ENCODE measurements at places on chromosomes 16 and 17.

- no peak for DNase-seq
Observed at GRCh38 chr17:55545806-55546205, 34.6 kb upstream of the SMIM36 start.

DNA sequence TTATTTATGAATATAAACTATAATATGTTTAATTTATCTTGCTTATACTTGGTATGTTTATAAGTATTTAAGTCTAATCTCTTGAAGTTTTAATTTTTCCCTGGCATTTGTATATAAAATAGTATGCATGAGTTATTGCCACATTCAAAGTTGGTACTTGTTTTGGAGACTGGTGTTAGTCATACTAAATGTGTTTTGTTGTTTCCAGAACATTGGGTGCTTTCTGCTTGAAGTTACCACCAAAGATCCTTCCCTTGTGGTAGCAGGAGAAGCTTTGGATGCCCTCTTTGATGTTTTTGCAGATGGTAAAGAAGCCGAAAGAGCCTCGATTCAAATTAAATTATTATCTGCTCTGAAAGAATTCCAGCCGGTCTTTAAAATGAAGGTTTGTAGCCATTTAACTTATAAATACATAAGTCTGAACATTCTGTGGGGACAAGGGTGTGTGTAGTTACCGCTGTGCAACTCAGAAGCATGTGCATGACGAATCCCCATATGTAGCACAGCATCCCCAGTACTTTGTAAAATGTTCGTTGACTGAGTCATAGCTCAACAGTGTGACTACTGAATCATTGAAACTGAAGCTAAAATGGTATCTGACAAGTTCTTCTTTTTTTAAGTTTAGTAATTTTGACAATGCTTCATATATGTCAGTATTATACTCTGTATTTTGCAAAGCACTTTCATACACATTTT is 36.4 kb downstream of the HEATR3 start:
- no peak for DNase-seq

DNA sequence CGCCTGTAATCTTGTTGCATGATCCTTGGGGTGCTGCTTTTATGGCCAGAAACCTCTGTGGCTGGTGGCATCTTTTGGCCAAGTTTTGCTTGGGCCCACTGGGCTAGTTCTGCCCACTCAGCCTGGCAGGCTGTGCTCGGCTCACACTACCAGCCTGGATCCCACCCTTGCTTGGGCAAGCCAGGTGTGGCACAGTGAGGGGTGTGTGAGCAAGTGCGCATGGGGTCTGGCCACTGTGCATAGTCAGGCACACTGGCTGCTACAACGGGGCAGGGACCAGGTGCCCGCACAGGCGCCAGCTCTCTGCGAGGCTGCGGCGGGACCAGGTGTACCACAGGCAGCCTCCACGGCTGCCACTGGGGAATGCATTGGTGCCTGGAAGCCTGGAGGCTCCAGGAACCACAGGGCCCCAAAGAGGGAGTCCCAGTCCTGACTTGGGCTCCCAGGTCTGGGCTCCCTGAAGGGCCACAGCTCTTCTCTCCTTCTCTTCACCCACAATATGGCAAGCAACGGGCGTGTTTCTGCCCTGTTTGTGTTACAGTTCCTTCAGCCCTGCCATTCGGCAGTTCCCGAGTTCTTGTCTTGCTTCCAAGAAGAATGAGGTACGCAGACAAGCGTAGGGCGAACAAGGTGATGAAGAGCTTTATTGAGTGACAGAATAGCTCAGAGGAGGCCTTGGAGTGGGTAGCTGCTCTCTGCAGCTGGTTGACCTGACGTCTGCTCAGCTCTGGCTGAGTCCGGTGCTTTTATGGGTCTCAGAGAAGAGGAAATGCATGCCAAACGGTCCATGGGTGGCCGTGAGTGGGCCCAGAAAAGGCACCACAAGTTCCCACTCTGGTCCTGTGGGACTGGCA is 26.7 kb upstream of the PRM1 start:
- DNase-seq = peak; percentile 74

- DNase-seq = no peak
Observed at GRCh38 chr17:68318103-68318991, 27.1 kb downstream of the ARSG start.

DNA sequence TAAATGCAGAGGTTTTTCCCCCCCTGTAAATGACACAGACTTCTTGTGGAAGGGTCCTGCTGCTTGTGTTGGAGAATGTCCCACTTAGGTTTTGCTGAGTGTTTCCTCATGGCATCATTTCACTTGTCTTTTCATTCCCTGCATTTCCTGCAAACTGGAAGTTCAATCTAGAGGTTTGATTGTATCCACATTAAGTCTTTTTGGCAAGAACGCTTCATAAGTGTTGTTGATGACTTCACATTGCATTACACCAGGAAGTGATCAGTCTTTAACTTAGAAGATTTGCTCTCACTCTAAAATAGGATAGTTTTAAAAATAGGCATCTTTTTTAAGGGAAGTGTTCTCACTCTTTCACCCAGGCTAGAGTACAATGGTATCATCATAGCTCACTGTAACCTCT is 67.2 kb downstream of the RPTOR start:
- no peak for DNase-seq

DNA sequence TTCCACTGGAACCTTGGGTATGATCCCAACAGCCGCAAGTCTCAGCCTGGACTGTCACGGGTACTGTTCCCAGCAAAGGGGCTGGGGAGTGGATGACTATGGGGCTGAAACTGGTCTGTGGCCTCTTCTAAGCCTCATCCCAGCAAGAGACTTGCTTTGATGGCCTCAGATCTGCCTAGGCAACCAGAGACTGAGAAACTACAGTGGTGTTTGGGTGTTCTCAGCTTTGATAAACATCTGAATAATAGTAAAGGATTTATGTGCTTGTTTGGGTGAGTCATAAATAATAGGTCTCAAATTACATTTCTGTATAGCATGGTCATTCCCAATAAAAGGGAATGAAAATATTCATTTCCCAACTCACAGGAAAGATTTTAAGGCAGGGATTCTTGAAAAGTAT is 30.2 kb upstream of the ULK2 start:
- DNase-seq = no peak

DNA sequence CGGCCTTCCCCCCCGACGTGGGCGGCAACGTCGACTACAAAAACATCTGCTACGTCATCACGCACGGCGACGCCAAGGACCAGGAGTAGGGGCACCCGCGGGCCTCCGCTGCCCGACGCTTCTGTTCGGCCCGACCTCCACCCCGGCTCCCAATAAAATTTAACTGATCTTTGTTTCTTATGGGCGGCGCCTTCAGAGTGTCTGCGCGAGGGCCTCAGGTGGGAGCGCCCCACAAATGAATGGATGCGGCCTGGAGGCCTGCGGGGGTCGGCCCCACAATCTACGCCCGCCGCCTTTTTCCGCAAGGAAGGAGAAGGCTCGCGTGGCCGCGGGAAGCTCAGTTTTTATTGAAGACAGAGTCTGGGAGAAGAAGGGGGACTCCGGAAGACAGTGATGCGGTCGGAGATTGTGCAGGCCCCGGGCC is 3.2 kb downstream of the MYL11 start:
- peak; percentile 86 for DNase-seq

GRCh38 chr17:43330876-43331639 is 67.7 kb upstream of the ARL4D start:
- peak; percentile 51 for DNase-seq

Measured in OCI-LY7 (cell line).